ENCODE measurements at places on chromosomes 6 and 20.

- no peak for DNase-seq
These were observed 157.5 kb downstream of the TBX18 start for GRCh38 chr6:84606860-84607259.

- DNase-seq = no peak
These were observed 11.1 kb downstream of the KCNB1 start for GRCh38 chr20:49471397-49471796.

- DNase-seq = no peak
These were observed 714 bp upstream of the RTEL1 start for GRCh38 chr20:63657260-63657936.

DNA sequence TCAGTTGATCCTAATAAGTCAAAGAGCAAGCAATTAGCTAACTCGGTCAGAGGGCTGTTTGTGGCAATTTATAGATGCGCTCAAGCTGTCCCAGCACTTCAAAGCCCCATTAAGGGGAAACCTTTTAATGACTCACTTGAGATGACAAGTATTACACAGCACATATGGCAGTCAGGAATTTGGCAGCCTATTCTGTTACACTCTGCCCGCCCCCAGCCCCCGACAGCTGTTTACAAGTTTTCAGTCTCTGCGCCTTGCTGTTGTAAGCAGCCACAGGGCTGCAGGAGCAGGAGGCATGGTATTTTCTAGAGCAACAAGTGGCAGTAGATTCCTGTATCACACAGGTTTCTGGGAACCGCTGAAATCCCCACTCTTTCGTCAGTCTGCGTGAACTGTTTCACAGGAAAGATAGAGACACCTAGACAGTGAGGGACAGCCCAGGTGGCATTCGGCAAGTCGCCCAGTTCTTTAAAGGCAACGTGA lies 263.0 kb downstream of the FOXC1 start:
- no peak for DNase-seq

DNA sequence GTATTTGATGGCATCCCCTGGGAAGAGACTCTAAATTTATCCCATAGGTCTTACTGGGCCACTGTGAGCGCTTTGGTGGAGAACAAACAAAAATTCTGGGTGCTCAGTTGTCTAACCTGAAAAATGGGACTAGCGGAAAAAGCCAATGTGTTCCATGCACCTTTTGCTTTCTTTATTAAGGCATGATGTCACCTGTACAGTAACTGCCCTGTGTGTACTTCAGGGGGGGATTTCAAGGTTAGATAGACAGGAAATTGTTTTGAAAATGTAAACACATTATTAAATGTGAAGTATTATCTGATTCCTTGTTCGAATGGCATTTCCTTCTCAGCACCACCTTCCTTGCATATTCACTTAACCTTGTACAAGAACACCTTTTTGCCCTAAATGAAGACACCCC lies 1.2 kb upstream of the EDN1 start:
- no peak for DNase-seq

DNA sequence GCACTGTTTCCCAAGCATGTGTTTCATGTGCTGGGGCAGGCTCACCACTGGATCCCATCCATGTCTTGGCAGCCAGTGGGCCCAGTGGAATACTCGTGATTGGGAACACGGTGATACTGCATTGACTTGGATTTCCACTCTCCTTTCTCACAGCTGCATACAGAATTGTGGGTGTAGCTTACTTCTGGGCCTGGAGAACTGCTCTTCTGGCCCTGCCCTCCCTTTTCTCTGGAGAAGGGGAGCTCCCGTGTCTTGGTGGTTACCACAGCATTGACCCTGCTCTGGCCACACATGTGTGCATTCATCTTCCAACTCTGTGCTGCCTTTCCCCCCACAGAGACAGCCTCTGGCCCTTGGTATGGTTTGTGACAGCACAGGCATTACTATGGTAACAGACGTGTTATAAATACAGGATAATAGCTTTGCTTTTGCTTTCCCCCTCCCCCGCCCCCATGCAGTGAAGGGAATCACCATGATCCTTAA lies 21.6 kb downstream of the SOBP start:
- DNase-seq = no peak

DNA sequence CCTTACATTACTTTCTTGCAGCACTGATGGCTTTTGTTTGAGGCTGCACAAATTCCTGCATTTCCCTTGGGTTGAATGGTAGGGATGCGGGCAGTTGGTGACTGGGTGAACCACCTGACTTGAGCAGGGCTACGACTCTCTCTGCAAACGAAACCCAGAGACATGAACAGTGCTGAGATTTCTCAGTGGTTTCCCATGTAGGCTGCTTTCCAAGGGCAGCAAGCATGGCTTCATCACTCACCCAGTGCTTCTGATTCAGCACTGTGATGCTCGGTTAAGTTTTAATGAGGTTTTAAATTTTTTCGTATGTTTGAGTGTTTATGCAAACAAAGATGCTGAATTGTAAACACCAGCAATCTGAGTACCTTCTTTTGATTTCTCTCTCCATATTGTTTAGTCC lies 127.2 kb downstream of the MTHFD1L start:
- no peak for DNase-seq

DNA sequence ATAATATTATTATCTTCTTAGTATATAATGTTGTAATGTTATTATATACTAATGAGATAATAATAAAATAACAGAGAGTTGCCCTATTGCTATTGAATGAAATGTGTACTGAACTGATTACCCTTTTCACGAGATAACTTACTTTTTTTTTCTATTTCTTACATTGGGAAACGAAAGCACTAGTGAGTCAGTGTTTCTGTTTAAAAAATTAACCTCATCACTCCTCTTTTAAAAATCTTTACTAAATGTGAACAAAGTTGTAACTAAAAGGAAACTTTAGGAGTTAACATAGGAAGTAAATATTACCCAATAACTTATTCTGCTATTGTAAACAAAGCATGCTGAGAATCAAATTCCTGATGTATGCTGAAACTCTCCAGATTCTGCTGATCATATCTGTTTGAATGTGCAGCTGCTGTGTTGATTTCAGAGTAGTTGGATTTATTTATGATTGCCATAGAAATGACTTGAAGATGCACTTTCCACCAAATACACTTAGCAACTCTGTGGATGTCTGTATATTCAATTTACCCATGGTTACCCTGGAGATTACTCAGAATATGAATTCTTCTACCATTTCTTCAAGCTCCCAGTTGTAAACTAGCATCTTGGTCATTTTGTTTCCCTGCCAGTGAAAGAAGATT lies 523.4 kb downstream of the TENT5A start:
- DNase-seq = no peak

- no peak for DNase-seq
These were observed 19.0 kb upstream of the KIFC1 start for GRCh38 chr6:33372526-33373123.

DNA sequence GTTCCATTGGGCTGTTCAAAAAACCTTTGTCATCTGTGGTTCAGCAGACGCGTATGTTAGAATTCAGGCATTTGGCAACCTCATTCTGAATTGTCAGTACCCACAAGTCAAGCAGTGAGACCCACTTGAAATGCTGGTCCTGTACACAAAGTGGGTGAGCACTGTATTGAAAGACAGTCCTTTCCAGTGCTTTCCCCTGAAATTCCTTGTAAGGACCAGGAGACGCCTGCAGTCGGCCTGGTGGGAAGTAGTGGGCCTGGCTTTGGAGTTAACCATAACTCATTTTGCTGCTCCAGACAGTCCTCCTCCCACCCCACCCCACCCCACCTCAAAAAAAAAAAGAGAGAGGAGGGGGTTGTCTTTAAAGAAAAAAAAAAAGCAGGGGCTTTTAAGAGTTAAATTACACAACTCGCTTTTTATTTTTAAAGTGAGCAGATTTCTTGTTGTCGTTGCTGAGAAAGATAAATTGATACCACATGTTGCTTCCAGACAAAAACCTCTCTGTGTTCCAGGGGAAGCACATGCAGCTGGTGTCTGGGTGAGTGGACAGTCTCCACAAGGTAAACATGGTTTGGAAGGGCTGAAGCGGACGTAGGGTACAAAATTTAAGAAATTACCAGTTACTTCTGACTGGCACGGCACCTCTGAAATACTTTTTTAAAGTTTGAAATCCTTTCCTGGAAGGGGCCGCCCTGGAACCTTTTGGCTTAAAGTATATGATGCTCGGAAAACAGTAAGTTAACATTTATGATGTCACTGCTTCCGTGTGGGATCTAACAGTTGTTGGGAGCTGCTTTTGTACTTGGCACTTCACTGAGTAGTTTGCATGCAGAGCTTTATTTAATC lies 95.3 kb downstream of the FOXO3 start:
- DNase-seq = no peak

- DNase-seq = no peak
These were observed 562 bp downstream of the GGT7 start for GRCh38 chr20:34871966-34872621.

DNA sequence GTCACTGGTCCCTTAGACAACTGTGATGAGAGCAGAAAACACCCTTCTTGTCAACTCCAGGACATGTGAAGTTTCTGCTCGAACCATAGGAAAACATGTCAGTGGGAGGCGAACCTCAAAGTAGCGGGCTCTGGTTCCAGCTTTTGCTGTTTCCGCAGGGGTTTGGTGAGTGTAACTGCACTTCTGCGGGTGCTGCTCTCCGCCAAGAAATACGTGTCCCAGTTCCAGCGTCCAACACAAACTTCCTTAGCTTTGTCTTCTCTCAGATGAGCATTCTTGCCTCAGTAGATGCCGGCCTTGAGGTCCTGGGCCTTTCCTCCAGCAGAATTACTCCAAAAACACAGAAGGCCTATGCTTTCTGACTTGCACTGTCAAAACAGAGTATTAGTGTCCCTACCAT lies 156.3 kb downstream of the FNDC1 start:
- no peak for DNase-seq

DNA sequence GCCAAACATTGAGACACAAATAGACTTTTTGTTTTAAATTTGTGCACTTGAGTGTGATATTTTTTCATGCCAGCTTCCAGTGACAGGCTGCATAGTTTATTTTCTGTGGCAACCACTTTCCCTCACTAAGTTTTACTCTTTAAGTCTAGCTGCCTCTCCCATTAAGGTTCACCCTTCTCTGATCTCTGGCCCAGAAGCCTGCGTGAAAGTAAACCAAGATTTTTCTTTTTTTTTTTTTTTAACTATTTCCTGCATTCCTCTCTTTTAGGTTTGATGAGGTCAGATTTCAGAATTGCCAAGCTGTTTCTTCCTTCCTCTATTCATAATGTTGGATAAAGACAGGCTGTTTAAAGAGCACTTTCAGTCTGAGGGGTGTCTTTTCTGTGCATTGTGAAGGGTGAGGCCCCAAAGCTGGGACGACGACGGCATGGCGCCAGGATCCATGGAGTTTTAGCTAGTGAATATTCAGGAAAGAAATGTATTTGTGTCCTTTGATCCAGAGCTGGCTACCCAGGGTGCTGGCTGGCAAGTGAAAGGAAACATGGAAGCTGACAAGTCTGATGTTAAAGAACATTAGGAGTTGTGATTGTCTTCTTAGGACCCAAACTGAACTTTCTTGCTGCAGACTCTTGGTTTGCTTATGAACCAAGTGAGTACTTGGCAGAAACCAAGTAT lies 50.7 kb downstream of the DOK5 start:
- DNase-seq = no peak

DNA sequence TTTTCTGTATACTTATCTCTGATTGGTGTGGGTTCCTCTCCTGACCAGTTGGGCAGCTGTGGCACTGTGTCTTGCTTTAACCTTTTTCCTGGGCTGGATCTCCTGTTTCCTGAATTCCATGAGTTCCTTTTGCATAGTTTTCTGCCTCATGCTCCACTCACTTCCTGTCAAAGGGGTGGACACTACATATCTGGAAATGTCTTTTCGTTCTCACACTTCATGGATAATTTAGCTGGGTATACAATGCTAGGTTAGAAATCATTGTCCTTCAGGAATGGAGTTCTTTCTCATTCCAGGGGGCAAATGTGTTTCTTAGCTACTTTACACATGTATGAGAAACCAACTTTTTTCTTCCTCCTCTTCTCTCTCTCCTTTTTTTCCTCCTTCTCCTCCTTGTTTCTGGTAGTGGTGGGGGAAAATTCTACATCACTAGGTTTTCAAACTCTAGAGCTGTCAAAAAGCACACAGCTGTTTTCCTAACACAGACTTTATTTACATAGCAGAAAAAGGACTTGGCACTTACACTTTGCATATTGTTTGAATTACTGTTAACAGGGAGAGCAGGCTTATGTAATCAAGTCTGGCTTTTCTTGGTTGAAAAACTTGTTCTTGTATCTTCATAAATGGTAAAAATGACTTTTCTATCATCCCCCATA lies 9.0 kb upstream of the DDX27 start:
- no peak for DNase-seq

GRCh38 chr6:136511397-136511796 lies 38.8 kb downstream of the MAP7 start:
- DNase-seq = no peak

- no peak for DNase-seq
These were observed 130.6 kb downstream of the TENT5A start for GRCh38 chr6:81621816-81622395.

GRCh38 chr20:46060301-46060881 lies 29.4 kb downstream of the NCOA5 start:
- DNase-seq = no peak

DNA sequence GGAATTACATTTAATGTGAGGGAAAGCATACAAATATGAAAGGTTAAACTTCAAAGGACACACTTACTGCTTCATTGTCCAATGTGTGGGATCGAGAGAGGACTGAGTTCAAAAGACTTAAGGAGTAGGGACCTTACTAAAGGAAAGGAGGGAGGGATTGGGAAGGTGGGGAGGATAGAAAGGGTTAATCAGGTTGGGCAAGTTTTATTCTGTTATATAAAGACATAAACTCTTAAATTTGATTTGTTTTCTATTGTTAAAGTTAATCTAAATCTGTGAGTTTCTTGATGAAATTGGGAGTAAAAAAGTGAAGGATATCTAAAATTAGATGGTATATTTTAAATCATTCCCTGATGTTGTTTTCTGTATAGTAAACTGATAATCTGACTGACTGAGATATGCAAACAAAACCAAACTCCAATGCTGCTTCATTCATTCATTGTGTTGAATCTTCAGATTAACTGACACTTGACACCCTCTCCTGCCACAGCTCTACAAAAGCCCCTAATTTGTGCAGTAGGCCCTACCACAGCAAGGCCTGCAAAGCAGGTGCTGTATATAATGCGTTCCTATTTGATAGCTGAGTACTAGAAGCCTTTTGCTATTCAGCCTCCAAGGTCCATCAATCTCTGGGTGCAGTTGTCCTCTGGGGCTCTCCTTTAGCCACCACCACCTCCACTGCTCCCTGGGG lies 1.3 kb upstream of the UBE2J1 start:
- no peak for DNase-seq

DNA sequence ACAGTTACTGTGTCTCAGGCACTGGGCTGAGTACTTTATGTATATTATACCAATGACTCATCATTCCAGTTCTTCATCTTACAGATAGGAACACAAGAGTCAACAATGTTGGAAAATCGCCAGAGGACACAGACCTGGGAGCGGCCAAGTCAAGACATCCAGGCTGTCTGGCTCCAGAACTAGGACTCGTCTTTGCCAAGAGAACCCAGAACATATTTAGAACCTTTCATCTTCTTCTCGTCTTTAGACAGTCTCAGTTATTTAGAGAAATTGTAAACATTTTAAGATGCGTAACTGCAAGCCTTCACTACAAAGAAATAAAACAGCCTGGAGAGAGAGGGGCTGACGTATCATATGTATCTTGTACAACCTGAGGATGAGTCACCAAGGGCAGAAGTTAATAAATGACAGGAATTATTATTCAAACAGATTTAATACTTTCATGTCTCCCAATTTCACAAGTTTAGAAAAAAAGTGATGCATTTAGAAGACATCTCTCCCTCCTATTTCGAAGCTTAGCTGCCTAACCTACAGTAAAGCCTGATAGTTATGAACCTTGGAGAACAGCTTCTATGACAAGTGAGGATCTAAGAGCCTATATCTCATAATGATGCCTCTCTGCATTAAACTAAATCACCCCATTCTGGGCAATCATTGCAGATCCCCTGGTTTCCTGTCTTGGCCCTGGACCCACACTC lies 43.4 kb downstream of the SLC22A3 start:
- no peak for DNase-seq

Measured in GM12864 (cell line).